Fibroblast of upper back skin (primary cell): ENCODE measurements at places on chromosomes 13 and 19.

DNA sequence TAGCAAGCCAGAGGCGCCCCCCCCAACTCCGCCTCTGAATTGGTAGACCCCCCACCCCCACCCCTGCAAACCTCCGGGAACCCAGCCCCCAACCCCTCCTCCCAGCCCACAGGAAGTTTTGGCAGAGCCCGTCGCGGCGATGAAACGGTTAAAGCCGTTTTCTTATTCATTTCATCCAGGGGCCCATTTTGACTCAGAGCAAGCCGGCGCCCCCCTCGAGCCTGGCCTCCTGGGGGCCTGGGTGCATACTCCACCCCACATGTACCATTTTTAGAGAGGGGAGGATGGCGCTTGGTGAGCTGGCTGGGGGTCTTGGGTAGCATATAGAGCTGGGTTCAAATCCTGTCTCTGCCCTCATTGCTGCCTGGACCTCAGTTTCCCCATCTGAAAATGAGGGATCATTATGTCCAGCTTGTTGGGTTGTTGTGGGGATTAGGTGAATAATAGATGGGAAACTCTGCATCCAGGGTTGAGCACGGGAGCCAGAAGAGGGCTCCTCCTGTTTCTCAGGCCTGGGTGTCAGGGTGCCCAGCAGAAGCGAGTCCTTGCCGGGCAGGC is 7.9 kb upstream of the JUNB start:
- DNase-seq = peak; percentile 70

DNA sequence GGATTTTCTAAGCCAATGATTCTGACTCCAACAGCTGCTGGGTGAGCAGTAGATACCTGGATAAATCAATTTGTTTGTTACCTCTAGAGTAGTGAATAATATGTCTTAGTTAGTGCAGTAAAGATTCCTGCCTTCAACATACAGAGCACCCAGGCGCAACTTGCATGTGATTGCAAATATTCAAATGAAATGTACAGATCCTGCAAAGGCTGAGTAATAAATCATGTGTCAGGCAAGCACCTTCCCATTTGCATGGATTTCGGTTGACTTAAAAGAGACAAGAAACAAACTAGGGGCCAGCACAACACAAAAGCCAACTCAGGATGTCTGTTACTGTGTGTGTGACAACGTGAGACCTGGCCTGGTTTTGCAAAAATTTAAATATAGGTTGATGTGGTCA is 79.7 kb downstream of the TNFSF11 start:
- DNase-seq = no peak

DNA sequence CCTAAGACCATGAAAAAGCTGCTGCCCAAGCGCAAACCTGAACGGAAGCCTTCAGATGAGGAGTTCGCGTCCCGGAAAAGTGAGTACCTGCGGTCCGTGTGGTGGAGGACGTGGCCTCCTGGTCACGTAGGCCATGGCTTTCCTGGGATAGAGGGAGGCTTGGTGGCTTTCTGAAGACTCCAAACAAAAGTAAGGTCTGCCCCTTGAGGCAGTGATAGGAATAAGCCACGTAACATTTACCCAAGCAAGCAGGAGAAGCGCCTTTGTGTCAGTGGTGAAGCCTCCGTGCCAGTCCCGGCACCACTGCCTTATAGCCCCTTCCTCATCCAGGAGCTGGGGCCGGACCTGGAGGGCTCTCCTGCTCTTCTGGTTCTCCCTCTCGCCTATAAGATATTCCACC is 34.3 kb upstream of the TEX29 start:
- no peak for DNase-seq

GRCh38 chr19:40724855-40725254 is 7.9 kb downstream of the ITPKC start:
- DNase-seq = no peak

- no peak for DNase-seq
Measured at GRCh38 chr13:47774671-47774994, 226.4 kb downstream of the SUCLA2 start.

DNA sequence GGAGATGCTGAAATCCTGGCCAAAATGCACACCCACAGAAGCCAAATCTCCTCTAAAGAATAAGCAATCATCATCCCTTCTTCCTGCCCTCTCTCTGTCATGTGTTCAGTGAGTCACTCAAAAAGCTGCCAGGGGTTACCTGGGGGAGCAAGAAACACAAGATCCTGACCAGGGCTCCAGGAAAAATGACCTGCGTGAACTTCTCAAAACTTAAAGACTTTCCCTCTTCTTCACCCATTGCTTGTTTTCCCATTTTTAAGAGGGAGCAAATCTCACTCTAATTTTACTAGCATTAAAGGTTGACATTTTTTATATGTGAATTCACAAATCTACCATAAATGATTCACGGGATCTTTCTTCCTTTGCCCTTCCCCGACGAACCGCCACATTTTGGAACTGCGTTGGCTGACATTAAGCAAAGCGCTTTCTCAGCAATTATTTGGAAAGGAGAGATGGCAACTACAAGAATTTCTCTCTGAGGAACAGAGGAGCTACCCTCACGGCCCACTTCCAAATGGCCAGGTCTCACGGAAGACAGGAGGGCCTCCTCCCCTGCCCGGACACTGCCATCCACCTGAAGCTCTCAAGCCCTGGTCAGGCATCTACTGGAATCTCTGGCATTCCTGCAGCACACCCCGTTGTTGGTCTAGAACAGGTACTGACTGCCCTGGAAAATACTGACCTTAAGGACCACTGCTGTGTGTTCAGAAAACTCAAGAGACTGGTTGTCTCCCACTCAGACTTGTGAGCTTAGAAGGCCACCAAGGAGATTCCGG is 14.2 kb downstream of the TSHZ3 start:
- DNase-seq = no peak

DNA sequence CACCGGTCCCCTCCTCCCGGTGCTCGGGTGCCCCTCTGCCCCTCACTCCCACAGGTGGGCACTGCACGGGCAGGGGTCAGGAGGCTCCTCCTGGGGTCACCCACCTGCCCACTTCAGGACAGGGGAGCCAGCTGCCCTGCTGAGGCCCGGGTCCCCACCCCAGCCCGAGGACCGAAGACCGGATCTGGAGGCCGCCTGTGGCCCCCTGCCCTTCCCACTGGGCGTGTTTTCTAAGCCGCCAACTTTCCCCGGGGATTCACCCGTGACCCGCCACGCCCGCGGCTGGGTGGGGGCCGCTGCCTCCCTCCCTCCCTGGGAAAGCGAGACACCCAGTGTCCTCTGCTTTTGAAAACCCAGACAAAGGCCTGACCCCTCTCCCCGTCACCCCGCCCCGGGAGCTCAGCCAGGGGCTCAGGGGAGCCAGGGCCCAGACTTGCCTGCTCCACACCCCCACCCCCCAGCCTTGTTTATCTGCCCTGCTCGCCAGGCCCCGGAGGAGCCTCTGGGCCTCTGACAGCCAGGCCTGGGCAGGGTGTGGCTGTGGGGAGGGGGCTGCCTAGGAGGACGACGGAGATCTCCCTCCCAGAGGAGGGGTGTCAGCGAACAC is 1.3 kb downstream of the PALM start:
- no peak for DNase-seq
